Activated T-helper 2 cell treated with anti-CD3 and anti-CD28 coated beads, Interferon-gamma antibody, Interleukin-2, Interleukin-4, amounts not matched to agents 10 μg/mL and 5 μg/mL and 100 μg/mL, durations not matched to agents 14 hours and 24 hours and 36 hours (primary cell): ENCODE measurements at places on chromosomes 7 and 10. TPM values are rescaled to one million over a fixed set of nuclear protein-coding genes. Genes with fewer than 3 reads are reported as not detected.

DNA sequence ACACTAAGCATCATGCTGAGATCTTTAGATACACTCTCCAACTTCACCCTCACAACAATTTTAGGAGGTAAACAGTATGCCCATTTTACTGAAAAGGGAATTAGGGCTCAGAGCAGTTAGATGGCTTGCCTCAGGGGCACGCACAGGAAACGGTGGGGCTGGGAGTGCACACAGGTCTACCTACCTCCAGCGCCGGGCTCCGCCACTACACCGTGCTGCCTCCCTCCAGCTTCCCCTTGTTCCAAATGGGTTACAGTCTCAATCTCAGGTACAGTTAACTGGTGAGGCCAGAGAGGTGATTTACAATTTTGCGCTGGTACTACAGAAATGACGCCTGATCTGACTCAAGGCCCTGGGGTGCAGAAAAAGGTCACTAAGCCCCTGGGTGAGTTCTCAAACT lies 142.0 kb downstream of the NOC3L start:
- H3K27ac ChIP-seq, result no peak overlapping the region
- no peaks in the 10 kb centered on the region for H3K4me1 ChIP-seq
- H3K36me3 ChIP-seq, result no peaks in the 10 kb centered on the region

GRCh38 chr10:54869022-54869421 lies 68.0 kb upstream of the PCDH15 start:
- H3K4me3 ChIP-seq, result no peak overlapping the region
- H3K4me1 ChIP-seq, result no peaks in the 10 kb centered on the region
- DNase-seq, result no peak

GRCh38 chr10:124116771-124117510 lies 23.5 kb upstream of the CHST15 start:
- H3K36me3 ChIP-seq, result no peaks in the 10 kb centered on the region
- DNase-seq, result no peak
- H3K27me3 ChIP-seq, result peaks cover 2% of the 10 kb centered on the region
- no peak overlapping the region for H3K4me3 ChIP-seq
- no peaks in the 10 kb centered on the region for H3K4me1 ChIP-seq

GRCh38 chr10:88964869-88965415 lies 12.4 kb upstream of the ACTA2 start:
- peaks cover 2% of the 10 kb centered on the region for H3K27me3 ChIP-seq
- H3K4me3 ChIP-seq, result no peak overlapping the region
- peaks cover 4% of the 10 kb centered on the region for H3K36me3 ChIP-seq
- no peak for DNase-seq
- no peak overlapping the region for H3K27ac ChIP-seq
- H3K4me1 ChIP-seq, result peaks cover 26% of the 10 kb centered on the region

- H3K4me3 ChIP-seq, result no peak overlapping the region
- H3K4me1 ChIP-seq, result no peaks in the 10 kb centered on the region
- no peaks in the 10 kb centered on the region for H3K36me3 ChIP-seq
- H3K27ac ChIP-seq, result no peak overlapping the region
- peaks cover 3% of the 10 kb centered on the region for H3K27me3 ChIP-seq
These were observed 13.9 kb downstream of the TAS2R60 start for GRCh38 chr7:143456992-143457793.

GRCh38 chr7:151461942-151462230 lies 21.9 kb upstream of the CRYGN start:
- DNase-seq, result no peak
- H3K4me3 ChIP-seq, result no peak overlapping the region
- no peak overlapping the region for H3K27ac ChIP-seq
- peaks cover 43% of the 10 kb centered on the region for H3K36me3 ChIP-seq
- peaks cover 2% of the 10 kb centered on the region for H3K4me1 ChIP-seq

DNA sequence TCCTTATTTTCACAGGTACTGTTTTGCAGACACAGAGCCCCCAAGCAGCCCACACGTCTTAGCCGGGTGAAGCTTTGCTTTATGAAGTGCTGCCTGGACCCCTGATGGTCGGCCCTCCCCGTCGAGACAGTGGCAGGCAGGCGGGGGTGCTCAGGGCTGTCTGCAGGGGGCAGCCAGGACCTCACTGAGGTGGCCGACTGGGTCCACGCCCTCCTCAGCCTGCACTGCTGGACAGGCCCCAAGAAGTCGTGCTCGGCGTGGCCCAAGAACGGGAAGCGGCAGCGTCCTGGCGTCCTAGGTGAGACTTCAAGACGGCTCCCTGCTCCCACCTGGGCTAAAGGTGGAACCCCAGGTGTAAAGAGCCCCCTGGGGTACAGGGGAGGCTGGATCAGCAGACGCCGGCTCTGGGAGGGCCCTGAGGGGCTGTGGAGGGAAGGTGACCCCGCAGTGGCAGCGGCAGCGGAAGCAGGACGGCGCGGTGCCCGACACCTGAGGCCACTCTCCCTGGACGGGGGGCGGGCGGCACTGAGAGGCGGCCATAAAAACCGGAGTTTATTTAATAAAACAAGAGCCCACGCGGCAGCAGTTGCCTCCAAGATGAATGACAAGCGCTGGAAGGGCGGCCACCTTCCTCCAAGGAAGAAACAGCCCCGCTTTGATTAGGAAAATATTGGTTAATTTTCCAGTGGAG lies 179.4 kb downstream of the ELFN1 start:
- H3K36me3 ChIP-seq, result no peaks in the 10 kb centered on the region
- peaks cover 1% of the 10 kb centered on the region for H3K4me1 ChIP-seq
- no peak for DNase-seq
- no peak overlapping the region for H3K4me3 ChIP-seq
- H3K27ac ChIP-seq, result no peak overlapping the region
- no peaks in the 10 kb centered on the region for H3K27me3 ChIP-seq

GRCh38 chr10:13099666-13100348 lies at the start of gene OPTN:
Gene OPTN (plus strand): TSS chr10:13100163. CDS start chr10:13109123, 8,960 bp downstream.
- H3K27ac ChIP-seq, result peak within 1 kb of the TSS; percentile 86
- H3K4me1 ChIP-seq, result peaks cover 44% of the 10 kb centered on the region
- peaks cover 25% of the 10 kb centered on the region for H3K36me3 ChIP-seq
- DNase-seq, result peak; percentile 71
- H3K27me3 ChIP-seq, result no peaks in the 10 kb centered on the region

GRCh38 chr7:1779445-1779844 lies 109.4 kb downstream of the ELFN1 start:
- H3K36me3 ChIP-seq, result no peaks in the 10 kb centered on the region
- H3K27ac ChIP-seq, result no peak overlapping the region
- DNase-seq, result no peak
- H3K27me3 ChIP-seq, result no peaks in the 10 kb centered on the region
- H3K4me3 ChIP-seq, result no peak overlapping the region

DNA sequence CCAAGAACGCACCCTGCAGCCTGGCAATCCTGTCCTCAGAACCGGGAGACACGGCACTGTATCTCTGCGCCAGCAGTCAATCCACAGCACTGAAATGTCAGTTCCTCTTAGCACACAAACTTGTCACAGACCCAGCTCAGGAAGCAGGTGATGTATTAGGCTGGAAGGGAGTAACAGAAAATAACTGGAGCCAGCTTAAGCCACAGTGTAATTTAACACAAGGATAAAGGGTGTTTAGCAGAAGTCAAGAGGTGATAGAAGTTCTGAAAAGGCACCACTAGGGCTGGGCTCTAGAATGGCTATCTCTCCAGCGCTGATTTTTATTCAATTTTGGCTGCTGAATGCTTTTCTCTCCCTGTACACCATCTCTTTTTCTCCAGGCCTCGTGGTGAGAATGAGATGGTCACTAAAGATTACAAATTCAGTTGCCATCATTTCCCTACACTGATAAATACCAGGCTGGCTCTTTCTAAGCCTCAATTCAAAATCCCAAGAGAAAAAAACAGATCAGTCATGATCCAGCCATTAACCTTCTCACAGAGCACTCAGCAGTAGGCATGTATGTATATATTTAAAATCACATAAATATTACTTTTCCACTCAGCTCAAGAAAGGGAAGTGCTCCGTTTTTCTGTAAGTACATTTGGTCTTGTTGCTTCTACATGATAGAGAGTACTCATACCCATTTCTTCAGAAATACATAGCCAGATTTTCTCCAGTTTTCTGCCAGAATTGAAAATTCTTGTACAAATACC lies 102.7 kb upstream of the PRSS1 start:
- peaks cover 35% of the 10 kb centered on the region for H3K27me3 ChIP-seq
- no peak overlapping the region for H3K27ac ChIP-seq
- H3K4me3 ChIP-seq, result peak overlapping the region; percentile 37
- H3K36me3 ChIP-seq, result no peaks in the 10 kb centered on the region
- no peak for DNase-seq

- H3K27ac ChIP-seq, result no peak overlapping the region
- no peak for DNase-seq
- no peak overlapping the region for H3K4me3 ChIP-seq
- no peaks in the 10 kb centered on the region for H3K4me1 ChIP-seq
These were observed 55.2 kb downstream of the NRP1 start for GRCh38 chr10:33279276-33279675.

DNA sequence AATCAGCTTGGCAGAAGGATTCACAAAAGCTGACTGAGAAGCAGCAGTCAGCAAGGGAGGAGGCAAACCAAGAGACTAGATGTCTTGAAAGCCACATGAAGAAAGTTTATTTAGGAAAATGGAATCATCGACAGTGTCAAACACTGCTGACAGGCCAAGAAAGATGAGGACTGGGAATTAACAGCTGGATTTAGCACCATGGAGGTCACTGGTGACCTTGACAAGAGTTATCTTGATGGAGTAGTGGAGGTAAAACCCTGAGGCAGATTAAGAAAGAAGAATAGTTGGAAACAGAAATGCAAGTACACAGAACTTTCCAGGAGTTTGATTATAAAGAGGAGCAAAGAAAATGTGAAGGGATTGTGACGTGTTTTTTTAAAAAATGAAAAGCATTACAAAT lies 51.5 kb downstream of the LMBR1 start:
- H3K4me1 ChIP-seq, result no peaks in the 10 kb centered on the region
- no peaks in the 10 kb centered on the region for H3K36me3 ChIP-seq
- DNase-seq, result no peak
- no peak overlapping the region for H3K27ac ChIP-seq

- H3K27me3 ChIP-seq, result no peaks in the 10 kb centered on the region
- no peak overlapping the region for H3K27ac ChIP-seq
- no peaks in the 10 kb centered on the region for H3K36me3 ChIP-seq
- no peak for DNase-seq
- H3K4me3 ChIP-seq, result no peak overlapping the region
These were observed 128.6 kb upstream of the BMPER start for GRCh38 chr7:33776788-33777187.

DNA sequence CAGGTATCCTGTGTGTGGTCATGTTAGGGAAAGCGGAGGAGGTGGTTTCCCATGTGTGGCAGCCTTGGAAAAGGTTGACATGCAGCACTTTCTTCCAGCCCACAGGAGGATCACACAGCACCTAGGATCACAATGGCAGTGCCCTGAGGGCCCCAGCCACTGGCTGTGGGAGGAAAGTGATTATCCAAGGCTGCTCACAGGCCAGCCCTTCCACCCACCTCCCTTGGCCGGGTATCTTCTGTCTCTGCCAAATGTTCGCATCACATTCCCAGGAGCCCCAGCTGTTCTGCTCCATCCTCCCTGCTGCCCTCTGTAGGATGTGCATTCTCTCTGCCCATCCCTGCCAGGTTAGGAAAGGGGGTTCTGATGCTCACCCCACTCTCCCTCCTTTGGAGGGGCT lies 2.5 kb upstream of the MLXIPL start:
- H3K4me1 ChIP-seq, result no peaks in the 10 kb centered on the region
- DNase-seq, result no peak
- H3K4me3 ChIP-seq, result no peak overlapping the region
- H3K27me3 ChIP-seq, result peaks cover 50% of the 10 kb centered on the region
- H3K27ac ChIP-seq, result no peak overlapping the region

DNA sequence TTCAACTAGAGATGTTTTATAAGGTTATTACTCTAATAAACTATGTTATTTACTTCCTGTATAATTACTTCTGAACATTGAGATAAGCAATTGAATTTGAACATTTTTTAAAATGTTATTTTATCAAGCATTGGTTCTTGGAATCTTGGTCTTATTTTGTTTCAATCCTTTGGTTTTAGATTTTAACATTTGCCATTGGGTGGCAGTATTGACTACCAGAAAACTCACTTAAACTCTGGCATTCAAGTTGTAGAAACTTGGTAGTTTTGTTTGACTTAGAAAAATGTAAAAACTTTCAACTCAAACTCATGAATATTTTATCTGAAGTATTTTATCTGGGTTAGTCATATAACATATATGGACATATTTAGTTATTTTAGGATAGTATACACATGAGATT lies 48.1 kb downstream of the ATRNL1 start:
- H3K27me3 ChIP-seq, result peaks cover 1% of the 10 kb centered on the region
- no peaks in the 10 kb centered on the region for H3K4me1 ChIP-seq
- H3K36me3 ChIP-seq, result no peaks in the 10 kb centered on the region
- DNase-seq, result no peak

DNA sequence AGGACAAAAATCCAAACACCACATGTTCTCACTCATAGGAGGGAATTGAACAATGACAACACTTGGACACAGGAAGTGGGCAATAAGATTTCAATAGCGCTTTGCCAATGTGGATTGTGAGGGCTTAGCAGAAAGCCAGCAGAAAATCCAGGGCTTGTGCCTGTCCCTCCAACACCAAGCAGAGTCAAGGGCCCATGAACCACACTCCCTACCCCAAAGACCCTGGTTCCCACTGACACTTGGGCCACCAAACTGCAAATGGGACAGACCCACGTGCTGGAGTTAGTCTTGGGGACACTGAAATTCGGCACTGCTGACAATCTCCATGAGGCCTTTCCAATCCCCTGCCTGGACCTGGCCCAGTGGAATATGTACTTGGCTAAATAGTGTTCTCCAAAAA lies 67.0 kb downstream of the GRID1 start:
- H3K36me3 ChIP-seq, result no peaks in the 10 kb centered on the region
- DNase-seq, result no peak
- H3K4me3 ChIP-seq, result no peak overlapping the region
- H3K27me3 ChIP-seq, result no peaks in the 10 kb centered on the region
- H3K27ac ChIP-seq, result no peak overlapping the region
- no peaks in the 10 kb centered on the region for H3K4me1 ChIP-seq

- no peak for DNase-seq
- H3K36me3 ChIP-seq, result no peaks in the 10 kb centered on the region
- no peaks in the 10 kb centered on the region for H3K27me3 ChIP-seq
- H3K27ac ChIP-seq, result no peak overlapping the region
These were observed 296.2 kb downstream of the LRRTM3 start for GRCh38 chr10:67221939-67222494.

GRCh38 chr7:96781919-96782318 lies 72.3 kb upstream of the SEM1 start:
- DNase-seq, result no peak
- no peaks in the 10 kb centered on the region for H3K36me3 ChIP-seq
- H3K4me3 ChIP-seq, result no peak overlapping the region
- peaks cover 13% of the 10 kb centered on the region for H3K27me3 ChIP-seq

GRCh38 chr10:91163269-91163868 lies 57.1 kb upstream of the PCGF5 start:
- H3K4me1 ChIP-seq, result peaks cover 34% of the 10 kb centered on the region
- H3K4me3 ChIP-seq, result peak overlapping the region; percentile 85
- H3K27ac ChIP-seq, result peak overlapping the region; percentile 76
- no peaks in the 10 kb centered on the region for H3K27me3 ChIP-seq
- peak; percentile 70 for DNase-seq
- peaks cover 10% of the 10 kb centered on the region for H3K36me3 ChIP-seq

The FRAT2 gene
- total RNA-seq, result 10.4 and 10.6 TPM in 2 replicates

The PIK3AP1 gene
- 12.4 and 14.0 TPM in 2 replicates for total RNA-seq

The ACTR3C gene
- 7.0 and 7.9 TPM in 2 replicates for total RNA-seq

The SFTPA1 gene
- total RNA-seq, result not detected in 2 replicates

The NUDCD3 gene
- 86.8 and 90.2 TPM in 2 replicates for total RNA-seq

The CTNNA3 gene
- not detected in 2 replicates for total RNA-seq

The TWIST1 gene
- total RNA-seq, result 1.2 and 2.2 TPM in 2 replicates

The COBL gene
- not detected in 2 replicates for total RNA-seq
